ENCODE measurements at places on chromosomes 3 and 15.

DNA sequence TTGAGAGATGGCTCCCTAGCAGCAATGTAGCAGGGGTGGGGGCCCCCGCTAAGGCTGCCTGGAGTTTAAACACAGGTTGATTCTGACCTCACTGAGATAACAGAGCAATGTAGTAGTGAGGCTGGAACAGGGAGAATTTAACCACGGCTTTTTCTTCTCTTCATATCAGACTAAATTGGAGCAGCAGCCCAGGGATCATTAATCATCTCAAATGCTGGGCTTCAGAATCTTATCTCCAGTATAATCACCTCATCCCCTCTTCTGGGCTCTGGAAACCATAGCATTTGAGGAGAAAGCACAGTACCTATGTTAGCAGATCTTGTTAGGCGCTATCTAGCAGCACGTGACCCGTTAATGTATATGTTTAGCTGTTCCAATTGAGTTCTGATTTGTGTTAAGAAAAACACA lies 25.4 kb upstream of the DET1 start:
- no peak for DNase-seq

DNA sequence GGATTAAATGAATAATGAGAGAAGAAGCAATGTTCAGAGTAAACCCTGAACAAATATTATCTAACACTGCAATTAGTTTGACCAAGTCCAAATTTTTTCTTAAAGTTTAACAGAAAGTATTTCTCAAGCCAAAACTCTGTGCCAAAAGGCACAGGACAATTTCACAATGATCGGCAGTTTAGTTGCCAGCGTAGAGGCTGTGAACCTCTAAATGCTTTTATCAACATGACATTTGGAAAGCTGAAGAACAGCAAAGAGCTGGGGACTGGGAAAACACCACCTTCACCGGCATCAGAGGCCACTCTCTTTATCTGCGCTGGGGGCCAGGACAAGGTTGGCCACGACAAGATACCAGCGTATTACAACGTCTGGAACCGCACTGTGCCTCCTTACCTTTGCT lies 125.6 kb downstream of the ADAMTS17 start:
- no peak for DNase-seq

- peak; percentile 10 for DNase-seq
Observed at GRCh38 chr3:97815149-97815917, 6.5 kb upstream of the CRYBG3 start.

GRCh38 chr3:152636651-152637050 lies 198.3 kb upstream of the P2RY1 start:
- no peak for DNase-seq

DNA sequence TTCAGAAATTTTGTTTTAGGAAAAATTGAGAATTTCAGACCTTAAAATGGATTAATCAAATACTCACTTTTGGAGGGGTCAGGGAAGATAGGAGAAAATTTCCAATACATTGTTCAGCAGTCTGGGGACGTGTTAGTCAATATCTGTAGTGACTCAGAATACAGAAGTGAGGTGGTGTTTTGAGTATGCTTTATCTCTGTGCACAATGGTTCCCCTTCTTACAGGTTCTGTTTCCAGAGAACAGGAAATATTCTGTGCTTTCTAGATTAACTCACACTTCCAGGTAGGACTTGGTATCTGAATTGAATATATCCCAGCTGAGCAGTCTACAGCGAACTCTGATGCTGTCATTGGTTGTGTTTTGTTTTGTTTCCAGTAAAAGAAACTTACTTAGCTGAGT lies 30.7 kb upstream of the CCDC54 start:
- DNase-seq: no peak

DNA sequence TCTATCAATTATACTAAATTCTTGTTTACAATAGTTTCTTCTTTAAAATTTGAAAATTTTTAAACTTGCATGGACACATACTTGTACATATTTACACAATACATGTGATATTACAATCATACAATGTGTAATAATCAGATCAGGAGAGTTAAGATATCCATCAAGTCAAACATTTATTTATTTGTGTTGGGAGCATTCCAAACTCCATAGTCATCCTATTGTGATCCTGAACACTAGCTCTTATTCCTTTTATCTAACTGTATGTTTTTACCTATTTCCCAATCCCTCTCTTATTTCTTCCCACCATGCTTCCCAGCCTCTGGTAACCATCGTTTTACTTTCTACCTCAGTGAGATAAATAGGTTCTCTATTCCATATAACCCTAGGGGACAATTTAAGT lies 1219.2 kb downstream of the ZPLD1 start:
- no peak for DNase-seq

DNA sequence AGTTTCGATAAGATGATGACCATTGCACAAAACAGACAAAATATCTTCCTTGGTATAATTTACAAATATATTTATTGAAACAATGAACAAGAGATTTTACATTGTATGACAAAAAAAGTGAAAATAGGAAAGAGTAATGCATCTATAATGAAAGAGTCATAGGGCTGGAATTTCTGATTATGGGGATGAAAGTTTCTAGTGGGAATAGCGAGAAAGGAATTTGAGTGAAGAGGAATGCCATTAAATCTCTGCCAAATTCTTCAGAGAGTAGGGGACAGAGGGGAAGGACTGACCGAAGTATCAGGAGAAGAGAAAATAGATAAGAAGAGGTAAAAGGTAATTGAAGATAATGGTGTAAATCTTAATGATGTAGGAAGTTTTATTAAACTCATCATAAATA lies 125.4 kb downstream of the VGLL3 start:
- DNase-seq: no peak

DNA sequence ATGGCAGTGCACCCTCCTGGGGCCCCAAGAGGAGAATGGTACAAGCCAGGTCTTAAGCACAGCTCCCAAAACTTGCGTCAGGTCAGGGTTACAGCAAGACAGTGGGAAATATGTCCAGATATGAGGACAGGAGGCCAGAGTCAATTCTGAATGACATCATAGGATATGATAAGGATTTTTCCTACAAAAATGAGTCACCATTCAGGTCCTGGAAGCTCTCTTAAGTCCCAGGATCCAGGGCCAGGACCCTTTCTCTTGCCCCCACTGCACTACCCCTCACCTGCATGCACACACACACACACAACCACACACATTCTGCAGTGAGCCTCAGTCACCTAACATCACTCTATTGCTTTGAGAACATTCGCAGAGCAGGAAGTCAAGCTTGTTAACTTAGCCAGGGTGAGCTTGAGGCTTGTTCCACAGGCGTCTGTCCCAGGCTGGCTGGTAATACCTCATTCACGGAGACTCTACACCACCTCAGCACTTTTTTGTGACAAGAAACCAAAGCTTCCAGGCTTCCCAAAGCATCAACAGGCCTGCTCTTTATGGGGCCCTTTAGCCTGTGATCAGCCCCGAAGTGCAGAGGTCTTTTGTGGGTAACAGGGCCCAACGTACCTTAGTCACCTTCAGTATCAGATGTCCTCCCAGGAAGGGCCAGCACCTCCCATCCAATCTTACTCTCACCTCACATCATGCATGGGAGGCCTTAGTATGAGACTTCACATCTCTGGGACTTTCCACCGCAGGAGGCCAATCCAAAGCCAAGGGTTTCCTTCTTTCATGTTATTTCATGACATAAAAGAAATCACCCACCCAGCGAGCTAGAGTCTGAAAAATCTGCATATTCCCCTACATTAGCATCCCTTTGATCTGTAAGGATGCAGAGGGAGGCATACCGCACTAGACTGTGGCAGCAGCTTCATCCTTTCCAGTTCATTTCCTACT lies 74.0 kb upstream of the LIPC start:
- DNase-seq: no peak

DNA sequence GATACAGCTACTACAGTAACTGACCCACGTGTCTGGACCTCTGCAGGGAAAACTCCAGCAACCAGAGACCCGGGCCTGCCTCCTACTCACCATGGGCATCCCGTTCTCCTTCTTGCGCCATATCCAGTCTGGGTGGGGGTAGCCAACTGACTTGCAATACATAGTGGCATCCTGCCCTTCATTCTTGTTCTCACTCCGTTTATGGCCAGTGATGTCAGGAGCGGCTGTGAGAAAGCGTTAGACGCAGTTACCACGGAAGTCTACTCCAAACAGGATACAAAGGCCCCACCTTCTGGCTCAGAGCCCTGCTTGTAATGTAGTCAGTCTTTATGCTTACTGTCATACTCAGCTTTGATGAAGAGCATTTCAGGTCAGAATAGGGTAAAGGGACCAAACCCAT lies 59.6 kb downstream of the NPTN start:
- no peak for DNase-seq

- no peak for DNase-seq
Observed at GRCh38 chr3:18124501-18124900, 300.6 kb downstream of the SATB1 start.

DNA sequence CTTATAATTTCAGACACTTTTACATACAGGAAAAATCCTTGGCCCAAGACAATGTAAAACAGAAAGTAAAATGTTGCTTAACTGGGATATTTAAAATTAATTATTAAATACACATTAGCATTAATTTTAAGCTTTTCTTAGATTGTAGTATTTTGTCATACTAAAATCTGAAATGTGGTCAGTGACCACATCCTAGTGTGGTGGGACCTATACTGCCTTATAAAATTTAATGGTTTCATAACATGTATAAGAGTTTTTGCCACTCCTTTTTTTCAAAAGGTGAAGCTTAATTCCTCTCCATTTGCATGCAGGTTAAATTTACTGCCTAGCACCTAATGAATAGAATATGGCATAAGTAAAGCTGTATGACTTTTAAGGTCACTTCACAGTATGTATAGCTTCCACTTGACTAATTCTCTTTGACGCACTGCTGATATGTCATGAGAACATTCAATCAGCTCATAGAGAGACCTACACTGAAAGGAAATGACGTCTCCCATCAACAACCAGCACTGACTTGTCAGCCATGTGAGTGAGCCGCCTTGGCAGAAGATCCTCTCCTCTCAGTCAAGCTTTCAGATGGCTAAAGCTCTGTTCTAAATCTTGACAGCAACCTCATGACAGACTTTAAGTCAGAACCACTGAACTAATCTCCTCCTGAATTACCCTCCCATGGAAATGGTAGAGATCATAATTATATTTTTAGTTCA lies 847.8 kb downstream of the SI start:
- DNase-seq: no peak

- no peak for DNase-seq
Observed at GRCh38 chr15:82272154-82272553, 9.5 kb downstream of the SAXO2 start.

GRCh38 chr3:48299746-48300712 lies 33.4 kb downstream of the SPINK8 start:
- no peak for DNase-seq

- DNase-seq: no peak
Observed at GRCh38 chr3:138559134-138559533, 34.9 kb downstream of the CEP70 start.

- DNase-seq: no peak
Observed at GRCh38 chr3:187999821-188000220, 154.1 kb upstream of the LPP start.

DNA sequence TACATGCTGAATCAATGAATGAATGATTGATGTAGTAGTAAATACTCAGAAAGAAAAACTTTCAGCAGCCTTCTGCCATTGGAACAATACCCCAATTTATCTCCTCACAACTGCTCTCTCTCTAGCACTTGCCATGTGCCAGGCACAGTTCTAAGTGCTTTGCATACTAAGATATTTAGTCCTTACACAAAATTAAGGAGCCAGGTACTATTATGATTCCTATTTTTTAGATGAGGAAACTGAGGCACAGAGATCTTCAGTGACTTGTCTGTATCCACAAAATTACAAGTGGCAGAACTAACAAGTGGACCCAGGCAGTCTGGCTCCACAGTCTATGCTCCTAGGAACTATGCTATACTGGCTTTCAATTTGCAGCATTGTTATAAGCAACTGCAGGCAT lies 279.2 kb downstream of the LSAMP start:
- DNase-seq: no peak

GRCh38 chr3:173066044-173067004 lies 74.7 kb downstream of the SPATA16 start:
- DNase-seq: no peak

GRCh38 chr3:24336101-24336500 lies 158.5 kb downstream of the THRB start:
- DNase-seq: no peak

DNA sequence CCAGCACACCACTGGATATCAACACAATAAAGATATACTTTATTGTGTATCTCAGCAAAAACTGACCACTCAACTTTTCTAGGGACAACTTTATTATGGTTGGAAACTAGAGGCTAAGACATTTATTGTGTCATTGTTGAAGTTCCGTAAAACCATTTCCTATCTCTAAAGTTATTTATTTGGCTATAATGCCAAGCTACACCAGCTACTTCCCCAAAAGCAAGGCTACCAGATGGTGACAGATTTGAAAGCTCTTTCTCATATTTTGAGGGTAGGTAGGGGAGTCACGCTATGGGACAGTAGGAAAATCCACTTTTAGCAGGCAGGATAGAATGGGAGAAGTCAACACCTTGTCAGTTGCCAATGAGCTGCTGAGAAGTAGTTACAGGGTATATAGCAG lies 834.6 kb upstream of the CFAP20DC start:
- no peak for DNase-seq

DNA sequence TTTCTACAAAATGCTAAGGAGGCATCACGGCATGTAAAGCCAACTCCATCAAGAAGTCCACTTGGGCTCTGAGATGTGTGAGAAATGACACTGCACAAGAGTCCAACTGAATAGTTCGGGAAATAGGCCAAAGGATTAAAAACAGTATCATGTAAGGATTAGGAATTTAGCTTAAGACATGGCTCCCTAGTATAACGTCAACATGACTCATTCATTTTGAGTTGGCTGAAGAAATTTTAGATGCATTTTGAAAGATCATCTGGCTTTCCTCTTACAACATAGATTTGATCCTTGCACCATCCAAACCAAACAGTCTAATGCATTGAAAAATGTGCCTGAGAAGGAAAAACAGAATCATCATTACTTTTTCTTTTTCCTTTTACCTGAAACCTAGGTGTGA lies 109.3 kb upstream of the MME start:
- no peak for DNase-seq
